CD4-positive, alpha-beta T cell treated with Interleukin-4 for 1 hour (primary cell): ENCODE measurements at places on chromosomes 3 and 15.

DNA sequence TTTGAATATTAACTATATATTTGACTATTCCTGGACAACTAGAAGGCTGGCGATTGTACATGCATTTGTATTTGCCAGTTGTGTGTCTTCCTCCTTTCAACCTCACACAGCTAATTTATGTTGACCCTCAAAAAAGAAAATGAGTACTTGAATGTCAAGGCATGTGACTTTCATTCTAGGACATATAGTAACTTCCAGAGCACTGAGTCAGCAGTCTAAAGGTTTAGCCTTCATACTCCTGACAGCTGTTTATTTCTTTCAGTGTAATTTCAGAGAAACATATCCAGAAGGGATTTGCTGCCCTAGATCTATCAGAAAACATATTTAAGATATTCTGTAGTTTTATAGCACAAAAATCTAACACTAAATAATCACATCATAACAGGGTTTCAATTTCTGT is 74.6 kb upstream of the GOLGA8J start:
- DNase-seq: no peak

GRCh38 chr3:39668420-39668819 is 141.0 kb upstream of the MYRIP start:
- DNase-seq: no peak

DNA sequence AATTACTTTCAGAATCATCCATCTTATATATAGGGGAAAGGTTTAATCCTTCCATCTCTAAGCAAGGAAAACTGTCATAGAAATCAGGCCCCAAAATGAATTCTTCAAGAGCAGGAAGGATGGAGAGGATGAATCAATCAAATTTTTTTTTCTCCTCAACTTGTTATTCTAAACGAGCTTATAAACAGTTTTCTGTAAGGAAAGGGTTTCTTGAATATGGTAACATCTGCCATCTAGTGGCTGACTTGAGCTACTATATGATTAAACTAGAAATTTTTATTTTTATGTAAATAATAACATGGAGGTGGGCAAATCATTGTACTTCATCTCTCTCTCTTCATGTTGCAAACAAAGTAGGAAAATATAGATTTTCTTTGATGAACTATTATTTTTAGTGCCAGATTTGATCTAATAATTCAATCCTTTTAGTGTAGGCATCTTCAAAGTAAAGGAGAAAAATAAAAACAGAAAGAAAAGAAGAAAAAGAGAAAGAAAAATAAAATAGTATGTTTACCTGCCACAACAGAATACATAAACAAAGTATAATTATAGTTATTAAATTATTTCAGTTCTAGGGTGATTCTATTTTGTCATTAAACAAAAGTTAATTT is 146.6 kb downstream of the SERPINI1 start:
- no peak for DNase-seq

DNA sequence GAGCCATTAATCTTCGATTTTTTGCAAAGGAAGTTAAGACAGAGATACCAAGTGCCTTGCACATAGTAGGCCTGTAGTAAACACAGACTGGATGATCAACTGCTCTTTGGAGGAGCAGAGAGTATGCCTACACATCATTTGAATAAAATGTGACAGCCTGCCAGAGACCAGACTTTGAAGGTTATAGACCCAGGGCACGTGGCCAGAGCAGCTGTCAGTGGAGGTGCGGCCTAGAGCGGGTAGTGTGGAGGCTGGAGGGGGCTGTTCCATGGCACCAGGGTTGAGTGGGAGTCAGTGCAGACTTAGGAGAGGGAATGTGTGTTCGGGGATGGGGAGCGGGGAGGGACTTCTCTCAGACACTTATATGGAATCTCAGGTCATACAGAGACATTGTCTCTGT is 80.8 kb downstream of the SMAD3 start:
- no peak for DNase-seq

DNA sequence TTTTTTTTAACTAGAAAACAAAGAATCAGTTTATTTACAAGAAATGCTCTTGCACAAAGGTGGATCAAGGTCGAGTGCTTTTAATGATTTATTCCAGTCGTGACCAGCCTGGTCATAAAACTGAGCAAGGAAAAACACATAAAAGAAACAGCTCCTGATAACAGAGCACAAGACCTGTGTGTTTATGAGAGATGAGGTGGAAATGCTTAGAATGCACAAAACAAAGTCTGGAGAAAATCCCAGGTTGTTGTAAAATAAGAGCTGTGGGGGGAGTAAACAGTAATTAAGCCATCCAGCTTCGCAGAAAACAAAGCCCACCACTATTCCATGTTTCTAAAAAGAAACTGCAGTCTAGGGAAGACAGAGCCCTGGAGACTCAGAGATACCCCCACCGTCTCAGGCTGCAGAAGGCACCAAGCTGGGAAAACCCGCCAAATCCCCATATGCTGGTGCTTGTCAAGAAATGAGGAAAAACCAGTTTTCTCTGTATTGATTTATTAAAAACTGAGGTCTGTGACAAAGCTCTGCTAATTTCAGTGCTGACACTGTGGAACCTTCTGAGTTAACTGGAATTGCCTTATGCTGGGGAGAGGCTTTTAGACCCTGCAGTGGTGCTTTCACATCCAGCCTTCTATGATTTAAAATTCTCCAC is 139.3 kb downstream of the ADAMTS17 start:
- no peak for DNase-seq

- no peak for DNase-seq
Measured at GRCh38 chr3:23620638-23621015, 185.1 kb upstream of the UBE2E1 start.

- DNase-seq: no peak
Measured at GRCh38 chr3:76497636-76498035, 542.3 kb upstream of the ROBO2 start.

GRCh38 chr3:48268936-48269561 is 28.1 kb downstream of the ZNF589 start:
- no peak for DNase-seq

GRCh38 chr3:66495668-66496045 is 5.2 kb downstream of the LRIG1 start:
- no peak for DNase-seq

DNA sequence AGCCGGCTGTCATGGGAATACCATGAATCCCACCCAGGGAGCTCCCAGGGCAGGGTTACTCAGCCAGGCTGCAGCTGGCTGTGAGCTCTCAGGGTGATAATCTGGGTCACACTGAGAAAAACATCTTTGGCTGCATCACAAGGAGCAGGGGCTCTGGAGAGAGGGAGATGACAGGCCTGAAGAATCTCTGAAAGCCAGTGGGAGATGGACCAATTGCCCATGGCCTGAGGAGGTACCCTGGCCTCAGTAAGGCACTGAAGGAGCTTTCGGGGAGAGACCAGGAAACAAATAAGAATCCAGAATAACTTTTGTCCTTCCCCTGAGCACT is 28.2 kb upstream of the GOLGA6C start:
- no peak for DNase-seq

DNA sequence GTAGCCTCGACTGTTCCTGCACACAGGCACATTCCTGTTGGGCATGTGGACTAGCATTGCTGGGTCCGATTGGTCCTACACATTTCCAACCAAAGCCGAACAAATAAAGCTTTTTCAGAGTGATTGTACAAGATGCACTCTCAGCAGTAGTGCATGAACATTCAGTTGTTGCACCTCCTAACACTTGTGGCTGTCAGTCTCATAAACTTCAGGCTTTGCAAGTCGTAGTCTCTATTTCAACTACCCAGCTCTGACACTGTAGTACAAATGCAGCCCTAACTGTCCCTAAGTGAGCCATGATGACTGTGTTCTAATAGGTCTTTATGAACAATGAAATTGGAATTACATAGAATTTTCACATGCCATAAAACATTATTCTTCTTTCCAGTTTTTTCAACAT is 281.7 kb upstream of the ATP10A start:
- DNase-seq: no peak

DNA sequence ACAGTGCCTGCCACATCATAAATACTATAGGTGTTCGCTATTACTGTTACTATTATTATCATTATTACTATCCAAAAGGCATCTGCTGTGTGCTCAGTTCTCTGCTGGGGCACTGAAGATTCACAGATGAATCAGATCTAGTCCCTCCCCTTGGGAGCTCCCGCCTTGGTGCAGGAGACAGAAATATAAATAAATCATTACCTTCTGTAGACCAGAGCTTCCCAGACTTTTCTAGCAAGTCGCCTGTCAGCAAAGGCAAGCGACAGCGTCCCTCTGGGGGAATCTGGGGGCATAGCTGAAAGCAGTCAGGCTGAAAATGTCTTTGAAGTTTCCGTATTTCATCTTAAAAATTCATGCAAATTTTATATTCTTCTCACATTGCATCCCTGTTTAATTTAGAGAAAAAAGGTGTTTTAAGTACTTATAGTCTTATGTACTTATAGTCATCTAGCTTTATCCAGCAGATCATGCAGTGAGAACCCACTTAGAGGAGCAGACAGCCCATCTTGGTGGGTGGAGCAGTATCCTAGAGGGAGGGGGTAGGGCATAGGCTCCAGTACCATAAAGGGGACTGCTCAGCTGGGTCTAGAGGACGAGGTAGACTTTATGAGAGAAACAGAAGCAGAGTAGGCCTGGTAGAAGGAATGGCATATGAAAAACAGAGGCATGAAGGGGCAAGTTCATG is 10.4 kb upstream of the BRPF1 start:
- DNase-seq: no peak

DNA sequence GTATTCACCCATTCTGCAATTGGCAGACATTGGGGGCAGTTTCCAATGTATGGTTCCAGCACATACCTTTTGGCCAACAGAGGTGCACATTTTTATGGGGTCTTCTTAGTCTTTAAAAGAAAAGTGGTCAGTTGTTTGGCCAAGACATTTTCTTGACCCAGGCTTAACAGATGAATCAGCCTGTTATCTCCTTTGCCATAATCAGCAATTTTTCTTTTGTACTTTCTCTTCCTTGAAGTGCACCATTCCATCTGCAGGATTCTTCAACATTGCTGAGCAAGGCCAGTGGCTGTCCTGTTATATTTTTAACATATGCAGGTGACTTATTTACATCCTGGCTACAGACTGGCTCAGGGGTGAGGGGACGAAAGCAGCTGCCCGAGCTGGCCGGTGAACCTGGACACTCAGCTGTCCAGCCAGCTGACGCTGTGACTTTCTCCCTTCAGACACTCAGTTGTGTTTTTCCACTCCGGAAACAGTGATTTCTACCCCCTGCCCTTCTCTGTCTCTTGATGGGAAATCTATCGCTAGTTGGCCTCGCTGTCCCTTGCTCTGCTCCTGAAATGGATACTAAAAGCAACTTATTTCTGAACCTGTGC is 96.5 kb upstream of the TNFAIP8L3 start:
- DNase-seq: no peak

DNA sequence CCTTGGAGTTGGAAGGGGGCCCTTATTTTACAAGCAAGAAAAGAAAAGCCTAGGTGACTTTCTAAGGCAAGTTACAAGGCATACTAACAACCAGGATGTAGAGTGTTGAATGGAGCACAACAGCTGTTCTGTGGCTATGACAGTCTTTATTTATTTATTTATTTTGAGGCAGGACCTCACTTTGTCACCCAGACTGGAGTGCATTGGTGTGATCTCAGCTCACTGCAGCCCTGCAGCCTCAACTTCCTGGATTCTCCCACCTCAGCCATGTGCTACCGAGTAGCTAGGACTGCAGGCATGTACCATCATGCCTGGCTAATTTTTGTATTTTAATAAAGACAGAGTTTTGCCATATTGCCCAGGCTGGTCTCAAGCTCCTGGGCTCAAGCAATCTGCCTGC is 973.4 kb downstream of the ROBO1 start:
- DNase-seq: no peak

DNA sequence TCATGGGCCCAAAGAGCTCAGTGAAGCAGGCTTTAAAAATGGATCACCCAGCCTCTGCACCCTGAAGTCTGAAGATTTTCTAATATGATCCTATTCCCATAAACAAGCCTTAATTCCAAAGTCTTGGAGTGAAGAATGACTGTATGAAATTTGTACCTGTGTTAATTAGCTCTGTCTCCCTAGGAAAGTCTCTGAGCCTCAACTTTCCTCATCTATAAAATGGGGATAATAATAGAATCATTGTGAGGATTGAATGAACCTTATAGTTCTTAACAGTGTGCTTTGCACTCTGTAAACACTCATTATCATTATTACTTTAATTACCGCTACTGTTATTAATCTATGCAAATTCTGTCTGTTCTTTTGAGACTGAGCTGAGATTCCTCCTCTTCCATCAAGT is 61.9 kb downstream of the CDAN1 start:
- no peak for DNase-seq

GRCh38 chr15:60576044-60576443 is 97.1 kb upstream of the ICE2 start:
- no peak for DNase-seq

DNA sequence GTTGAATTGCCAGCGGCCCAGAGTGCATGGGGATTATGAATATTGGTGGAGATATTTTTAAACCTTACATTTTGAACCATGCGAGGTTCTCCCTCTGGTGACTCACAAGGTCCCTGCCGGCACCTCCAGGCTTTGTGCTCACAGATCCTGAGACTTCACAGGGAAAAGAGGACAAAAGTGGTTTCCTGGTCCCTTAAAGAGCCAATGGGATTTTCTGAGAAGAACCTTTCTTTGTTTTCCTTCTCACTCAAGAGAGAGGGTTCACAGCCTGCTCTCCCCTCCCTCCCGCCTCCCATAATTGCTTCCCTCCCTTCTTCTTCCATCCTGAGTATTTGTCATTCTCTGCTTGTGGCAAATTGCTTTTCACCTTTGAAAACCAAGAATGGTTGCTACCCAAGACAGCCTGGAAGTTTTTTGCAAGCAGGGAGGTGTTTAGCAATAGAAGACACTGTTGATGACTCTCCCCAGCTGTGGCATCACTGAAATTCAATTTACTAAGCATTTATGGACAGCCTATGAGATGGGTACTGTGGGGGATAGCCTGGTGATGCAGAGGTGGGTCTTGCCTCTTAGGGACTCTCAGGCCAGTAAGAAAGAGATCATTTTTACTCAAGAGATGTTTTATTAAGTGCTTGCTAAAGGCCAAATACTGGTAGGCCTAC is 76.6 kb downstream of the CPN2 start:
- no peak for DNase-seq

- no peak for DNase-seq
Measured at GRCh38 chr3:48155122-48155521, 33.1 kb downstream of the CDC25A start.

GRCh38 chr15:68536331-68537095 is 42.3 kb upstream of the CORO2B start:
- DNase-seq: no peak

GRCh38 chr15:35126236-35126635 is 41.1 kb upstream of the NANOGP8 start:
- DNase-seq: no peak

DNA sequence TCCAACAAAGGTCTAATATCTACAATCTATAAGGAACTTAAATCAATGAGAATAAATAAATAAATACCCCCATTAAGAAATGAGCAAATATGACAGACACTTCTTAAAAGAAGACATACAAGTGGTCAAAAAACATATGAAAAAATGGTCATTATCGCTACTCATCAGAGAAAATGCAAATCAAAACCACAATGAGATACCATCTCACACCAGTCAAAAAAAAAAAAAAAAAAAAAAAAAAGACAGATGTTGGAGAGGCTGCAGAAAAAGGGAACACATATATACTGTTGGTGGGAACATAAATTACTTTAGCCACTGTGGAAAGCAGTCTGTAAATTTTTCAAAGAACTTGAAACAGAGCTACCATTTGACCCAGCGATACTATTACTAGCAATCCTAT is 31.6 kb upstream of the OR5H6 start:
- no peak for DNase-seq

GRCh38 chr3:162285259-162285658 is 788.7 kb downstream of the OTOL1 start:
- no peak for DNase-seq
